ENCODE measurements at places on chromosomes 12 and 14. TPM values are rescaled to one million over a fixed set of nuclear protein-coding genes. Genes with fewer than 3 reads are reported as not detected.

RPL10L gene
- 6.9 TPM for total RNA-seq

PTGDR gene
- total RNA-seq: not detected

- no peak for DNase-seq
Observed at GRCh38 chr14:101956179-101956885, 8.0 kb upstream of the DYNC1H1 start.

CD4 gene
- not detected for total RNA-seq

All from Daoy (cell line).